ENCODE measurements at places on chromosomes 6 and 20. TPM values are rescaled to one million over a fixed set of nuclear protein-coding genes. Genes with fewer than 3 reads are reported as not detected.
A peak's percentile ranks its signal among the peaks of the same experiment; 100 is the strongest.

- DNase-seq: no peak
Measured at GRCh38 chr6:125942672-125943527, 13.7 kb upstream of the HINT3 start.

GRCh38 chr6:114276783-114277182 lies 66.0 kb downstream of the HS3ST5 start:
- no peak for DNase-seq

- DNase-seq: no peak
Measured at GRCh38 chr6:692356-692851, 535 bp downstream of the EXOC2 start.

GRCh38 chr6:34858681-34859080 lies 29.2 kb downstream of the TAF11 start:
- DNase-seq: no peak

DNA sequence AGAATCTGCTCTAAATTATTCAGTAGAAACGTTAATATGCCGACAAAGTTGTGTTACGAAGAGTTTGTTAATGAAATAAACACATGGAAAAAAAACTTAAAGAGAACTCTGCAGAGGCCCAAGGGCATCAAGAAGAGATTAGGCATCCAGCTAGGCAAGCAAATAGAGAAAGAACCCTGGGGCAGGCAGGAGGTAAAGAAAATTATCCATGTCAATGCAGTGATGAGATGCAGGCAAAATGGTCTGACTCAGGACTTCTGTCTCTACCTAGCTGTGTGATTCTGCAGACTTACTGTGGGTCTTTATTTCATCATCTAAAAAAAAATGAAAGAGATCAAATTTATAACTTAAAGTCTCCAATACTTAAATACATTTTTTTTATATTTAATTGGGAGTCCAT lies 448.0 kb downstream of the HAO1 start:
- no peak for DNase-seq

Gene SYS1
- 32.5 TPM for polyA plus RNA-seq

Gene C20orf204
- polyA plus RNA-seq: 0.56 TPM

GRCh38 chr6:16698162-16698533 lies 63.1 kb downstream of the ATXN1 start:
- no peak for DNase-seq

GRCh38 chr6:63307581-63308246 lies 12.1 kb downstream of the LGSN start:
- DNase-seq: no peak

DNA sequence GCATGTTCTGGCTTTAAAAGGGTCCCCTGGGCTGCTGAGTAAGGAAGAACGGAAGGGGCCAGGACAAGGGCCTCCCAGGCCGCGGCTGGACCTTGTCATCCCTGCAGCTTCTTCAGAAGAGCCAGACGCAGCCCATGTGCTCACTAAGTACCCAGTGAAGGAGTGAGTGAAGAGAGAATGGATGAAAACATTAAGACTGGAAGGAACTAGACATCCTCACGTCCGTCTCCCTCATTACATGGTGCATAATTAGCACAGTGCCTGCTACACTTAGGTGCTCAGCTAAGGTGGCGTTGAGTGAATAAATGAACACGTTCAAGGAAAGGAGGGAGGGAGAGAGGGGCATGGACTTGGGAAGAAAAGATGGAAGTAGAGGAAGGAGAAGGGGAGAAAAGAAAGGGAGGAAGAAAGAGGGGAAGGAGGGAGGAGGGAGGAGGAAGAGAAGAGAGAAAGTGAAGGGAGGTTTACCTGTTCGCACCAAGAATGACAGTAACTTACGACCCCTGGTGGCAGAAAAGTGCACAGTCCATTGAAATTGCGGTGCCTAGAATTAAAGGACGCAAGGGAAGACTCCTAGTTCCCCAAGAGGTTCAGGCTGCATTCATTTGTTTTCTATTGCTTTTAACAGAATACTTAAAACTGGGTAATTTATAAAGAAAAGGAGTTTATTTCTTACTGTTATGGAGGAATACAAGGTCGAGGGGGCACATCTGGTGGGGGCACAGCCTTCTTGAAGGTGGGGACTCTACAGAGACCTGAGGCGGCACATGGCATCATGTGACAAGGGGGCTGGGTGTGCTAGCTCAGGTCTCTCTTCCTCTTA lies 8.0 kb downstream of the TP53RK start:
- DNase-seq: peak; percentile 57

DNA sequence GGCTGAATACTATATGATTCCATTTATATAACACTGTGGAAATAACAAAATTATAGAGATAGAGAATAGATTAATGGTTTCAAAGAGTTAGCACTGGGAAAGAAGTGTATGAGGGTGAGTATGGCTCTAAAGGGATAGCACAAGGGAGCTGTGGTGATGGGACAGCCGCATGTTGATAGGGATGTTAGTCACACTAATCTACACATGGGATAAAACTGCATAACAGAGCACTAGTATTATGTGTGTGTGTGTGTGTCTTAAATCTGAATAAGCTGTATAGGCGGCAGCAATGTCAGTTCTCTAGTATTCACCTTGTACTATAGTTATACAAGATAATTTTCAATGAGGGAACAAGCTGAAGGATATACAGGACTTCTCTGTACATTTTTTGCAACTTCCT lies 5.8 kb downstream of the CGA start:
- no peak for DNase-seq

GRCh38 chr20:1397710-1398109 lies 4.9 kb upstream of the FKBP1A start:
- no peak for DNase-seq

DNA sequence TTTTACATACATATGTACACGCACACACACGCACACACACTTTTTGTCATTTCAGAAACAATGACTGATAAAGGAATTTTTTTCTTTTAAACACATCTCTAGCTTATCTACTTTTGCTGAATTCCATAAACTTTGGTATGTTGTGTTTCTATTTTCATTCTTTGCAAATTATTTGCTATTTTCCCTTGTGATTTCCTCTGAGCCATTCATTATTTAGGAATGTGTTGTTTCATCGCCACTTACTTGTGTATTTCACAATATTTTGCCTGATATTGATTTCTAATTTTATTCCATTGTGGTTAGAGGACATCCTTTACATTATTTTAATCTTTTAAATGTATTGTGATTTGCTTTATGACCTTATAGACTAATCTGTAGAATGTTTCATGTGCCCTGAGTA lies 23.6 kb upstream of the OR2J2 start:
- no peak for DNase-seq

- no peak for DNase-seq
Measured at GRCh38 chr6:15841937-15842726, 179.3 kb upstream of the DTNBP1 start.

DNA sequence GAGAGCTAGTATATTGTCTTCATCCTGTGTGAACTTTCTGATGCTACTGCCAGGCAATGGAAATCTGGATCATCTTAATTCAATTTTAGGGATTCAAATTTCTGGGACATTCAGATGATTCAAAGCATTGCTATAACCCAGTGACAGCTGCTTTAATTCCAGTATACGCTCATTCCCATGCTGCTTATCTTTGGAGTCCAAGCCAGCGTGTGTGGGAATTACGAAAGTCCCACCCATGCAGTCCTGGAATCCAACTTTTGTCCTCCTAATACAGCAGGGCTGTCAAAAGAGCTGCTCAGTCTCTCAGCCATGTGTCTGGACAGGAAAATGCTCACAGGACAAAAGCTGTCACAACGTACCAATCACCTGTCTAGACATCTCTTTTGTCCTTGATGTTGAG lies 219.8 kb downstream of the LAMA2 start:
- DNase-seq: no peak

DNA sequence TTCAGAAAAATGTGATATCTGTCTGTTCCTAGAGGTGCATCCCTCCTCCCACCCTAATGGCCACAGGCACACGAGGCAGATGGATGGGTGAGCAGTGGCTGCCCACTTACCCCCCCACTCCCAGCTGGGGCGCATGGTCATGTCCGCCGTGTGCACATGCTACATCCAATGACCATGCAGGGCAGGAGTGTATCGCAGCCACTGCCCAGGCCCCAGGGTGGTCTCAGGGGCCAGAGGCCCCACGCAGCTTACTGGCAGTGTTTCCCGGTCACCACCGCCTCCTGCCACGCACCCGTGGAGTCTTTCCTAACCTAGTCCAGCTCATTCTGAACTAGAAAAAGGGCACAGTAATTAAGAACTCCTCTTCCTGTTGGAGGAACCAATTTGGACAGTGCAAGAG lies 11.7 kb upstream of the HTR1B start:
- no peak for DNase-seq

DNA sequence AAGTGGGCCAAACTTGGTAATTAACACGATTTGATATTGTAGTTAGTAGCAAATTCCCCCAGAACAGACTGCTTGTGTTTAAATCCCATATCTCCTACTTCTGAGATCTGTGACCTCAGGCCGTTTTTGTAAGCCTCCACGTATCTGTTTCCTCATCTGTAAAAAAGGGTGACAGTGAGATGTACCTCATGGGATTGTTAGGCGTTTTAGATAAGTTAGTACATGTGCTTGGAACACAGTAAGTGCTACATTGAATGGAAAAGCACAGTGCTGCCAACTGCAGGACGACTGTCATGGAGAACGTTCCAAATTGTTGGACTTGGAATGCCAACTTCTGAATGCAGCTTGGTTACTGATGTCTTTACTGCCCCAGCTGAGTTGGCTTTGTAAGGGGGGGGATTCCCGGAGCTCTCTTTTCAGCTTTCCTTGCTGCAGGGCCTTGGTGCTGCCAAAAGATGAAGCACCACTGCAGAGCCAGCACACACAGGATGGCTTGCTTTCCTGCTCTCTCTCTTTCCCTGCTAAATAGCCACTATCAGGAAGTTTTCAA lies 108.6 kb downstream of the OPN5 start:
- DNase-seq: no peak

Gene CCR6
- 0.11 TPM for polyA plus RNA-seq

Gene RAET1L
- 0.23 TPM for polyA plus RNA-seq

Gene KCNB1
- 0.39 TPM for polyA plus RNA-seq

GRCh38 chr6:29112135-29112534 lies 4.3 kb downstream of the OR2J3 start:
- no peak for DNase-seq

DNA sequence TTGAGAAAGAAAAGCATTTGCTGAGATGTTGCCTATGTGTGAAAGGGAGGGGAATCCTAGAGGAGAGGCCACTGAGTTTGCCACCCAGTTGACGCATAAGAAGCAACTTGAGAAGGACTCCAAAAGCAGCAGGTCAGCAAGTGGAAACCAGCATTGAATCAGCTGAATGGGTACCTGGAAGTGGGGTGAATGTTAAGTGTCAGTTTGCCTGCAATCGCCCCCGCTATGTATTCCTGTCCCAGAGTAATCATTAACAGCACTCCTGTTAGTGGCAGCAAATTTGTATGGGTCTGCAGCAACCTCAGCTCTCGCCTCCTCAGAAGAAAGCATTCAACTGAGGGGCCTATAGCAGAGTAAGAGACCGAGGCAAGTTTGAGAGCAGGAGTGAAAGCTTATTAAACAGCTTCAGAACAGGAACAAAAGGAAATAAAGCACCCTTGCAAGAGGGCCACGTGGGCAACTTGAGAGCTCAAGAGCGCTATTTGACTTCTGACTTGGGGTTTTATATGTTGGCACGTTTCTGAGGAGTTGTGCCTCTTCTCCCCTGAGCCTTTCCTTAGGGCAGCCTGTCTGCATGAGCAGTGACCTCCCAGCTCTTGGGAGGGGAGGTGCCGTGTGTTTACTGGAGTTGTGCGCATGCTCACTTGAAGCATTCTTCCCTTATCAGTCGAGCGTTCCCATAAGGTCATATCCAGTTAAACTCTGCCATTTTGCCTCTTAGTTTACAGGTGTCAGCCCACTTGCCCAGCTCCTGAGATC lies 122.6 kb upstream of the PHACTR1 start:
- DNase-seq: no peak

DNA sequence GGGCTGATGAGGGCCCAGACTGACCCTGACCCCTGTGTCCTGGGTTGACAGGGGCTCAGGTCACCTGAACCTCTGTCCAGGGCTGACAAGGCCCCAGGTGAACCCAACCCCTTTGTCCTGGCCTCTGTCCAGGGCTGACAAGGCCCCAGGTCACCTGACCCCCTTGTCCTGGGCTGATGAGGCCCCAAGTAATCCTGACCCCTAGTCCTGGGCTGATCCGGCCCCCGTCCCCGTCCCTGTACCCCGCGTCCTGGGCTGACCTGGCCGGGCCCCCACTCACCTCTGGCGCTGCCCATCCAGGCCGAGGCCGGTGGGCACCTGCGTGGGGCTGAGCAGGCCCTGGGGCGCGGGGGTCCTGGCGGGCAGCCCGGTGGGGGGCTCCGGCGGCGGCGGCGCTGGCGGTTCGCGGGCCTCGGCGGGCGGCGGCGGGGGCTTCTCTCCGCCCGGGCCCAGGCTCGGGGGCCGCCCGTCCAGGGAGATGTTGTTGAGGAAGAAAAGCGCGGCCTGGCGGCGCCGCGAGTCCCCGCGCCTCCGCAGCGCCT lies 379 bp downstream of the CABLES2 start:
- DNase-seq: no peak

DNA sequence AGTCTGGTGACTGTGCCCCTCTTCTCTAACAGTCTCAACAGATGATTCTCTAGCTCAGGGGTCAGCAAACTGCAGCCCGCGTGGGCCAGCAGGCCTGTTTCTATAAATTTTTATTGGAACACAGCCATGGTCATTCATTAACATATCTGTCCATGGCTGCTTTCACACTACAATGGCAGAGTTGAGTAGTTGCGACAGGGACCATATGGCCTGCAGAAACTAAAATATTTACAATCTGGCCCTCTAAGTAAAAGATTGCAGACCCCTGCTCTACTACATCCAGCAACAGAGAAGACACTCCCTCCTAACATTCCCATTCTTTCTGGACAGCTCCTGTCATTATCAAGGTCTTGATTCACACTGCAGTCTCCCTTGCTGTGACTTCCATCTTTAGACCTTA lies 45.2 kb downstream of the PLAGL2 start:
- no peak for DNase-seq

- DNase-seq: no peak
Measured at GRCh38 chr6:14802514-14803160, 443.2 kb upstream of the JARID2 start.

DNA sequence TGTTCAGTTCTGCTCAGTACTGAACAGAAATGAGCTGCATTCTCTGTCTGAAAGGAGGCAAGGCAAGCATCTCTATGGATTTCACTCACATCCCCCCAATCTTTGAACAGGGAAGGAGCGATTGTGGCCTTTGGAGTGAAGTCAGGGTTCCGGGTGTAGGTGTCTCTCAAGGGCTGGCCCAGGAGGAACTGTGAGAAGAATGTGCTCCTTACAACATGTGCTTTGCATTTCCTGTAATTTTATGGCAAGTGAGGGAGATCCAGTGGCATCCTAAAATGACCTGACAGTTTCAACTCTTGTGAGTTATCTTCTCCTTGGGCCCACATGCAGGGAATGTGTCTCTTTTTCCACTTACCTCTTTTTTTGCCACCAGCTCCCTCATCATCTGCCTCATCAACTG lies 63.0 kb upstream of the RIN2 start:
- no peak for DNase-seq

DNA sequence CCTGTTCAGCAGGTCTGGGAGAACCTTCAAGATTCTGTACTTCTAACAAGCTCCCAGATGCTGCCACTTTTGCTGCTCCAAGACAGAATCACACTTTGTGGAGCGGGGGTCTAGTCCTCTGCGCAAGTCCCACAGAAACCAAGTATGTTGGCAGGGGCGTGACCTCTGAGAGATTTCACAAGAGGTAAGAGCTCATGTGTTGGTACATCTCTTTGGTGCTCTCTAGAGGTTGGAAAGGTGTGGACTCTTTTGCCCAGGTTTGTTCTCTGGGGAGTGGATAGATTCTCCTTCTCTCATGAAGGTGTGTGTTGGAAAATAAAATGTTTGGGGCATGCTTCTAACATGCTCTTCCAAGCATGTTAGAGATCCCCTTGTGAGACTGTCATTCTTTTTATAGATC lies 340.9 kb upstream of the IRAK1BP1 start:
- no peak for DNase-seq
